ENCODE measurements at places on chromosomes 4 and X. TPM values are rescaled to one million over a fixed set of nuclear protein-coding genes. Genes with fewer than 3 reads are reported as not detected.

The SPANXD gene
- total RNA-seq = not detected

The CT45A5 gene
- not detected for total RNA-seq

The BMP2K gene
- 31.0 TPM for total RNA-seq

The TMPRSS11D gene
- not detected for total RNA-seq

The IL2 gene
- not detected for total RNA-seq

The CYTL1 gene
- total RNA-seq = 121 TPM

The CRMP1 gene
- total RNA-seq = 0.05 TPM

The DACH2 gene
- not detected for total RNA-seq

The LRRC66 gene
- total RNA-seq = 0.10 TPM

The UVSSA gene
- total RNA-seq = 2.7 TPM

The SMIM10 gene
- total RNA-seq = 1.5 TPM

The NMU gene
- 4.5 TPM for total RNA-seq

The CTAG1A gene
- not detected for total RNA-seq

The DRD5 gene
- total RNA-seq = not detected

The TMSB15C gene
- 1.3 TPM for total RNA-seq

The ZNF711 gene
- 0.13 TPM for total RNA-seq

The S100P gene
- not detected for total RNA-seq

The MAGEA2B gene
- total RNA-seq = not detected

The PAGE1 gene
- total RNA-seq = not detected

The NPY1R gene
- total RNA-seq = not detected

The ADGRG4 gene
- 0.10 TPM for total RNA-seq

The NSUN7 gene
- 0.87 TPM for total RNA-seq

The BTK gene
- not detected for total RNA-seq

The ARHGAP6 gene
- total RNA-seq = 0.10 TPM

The SLC34A2 gene
- not detected for total RNA-seq

The PAGE2B gene
- total RNA-seq = not detected

The CABS1 gene
- total RNA-seq = not detected

The TEX13B gene
- not detected for total RNA-seq

The HMX1 gene
- not detected for total RNA-seq

The RAB40AL gene
- total RNA-seq = not detected

The MAGEB18 gene
- total RNA-seq = not detected

The GNRHR gene
- total RNA-seq = not detected

The ADRA2C gene
- not detected for total RNA-seq

The CLGN gene
- 0.79 TPM for total RNA-seq

The ETDB gene
- total RNA-seq = not detected

The ENPP6 gene
- total RNA-seq = not detected

The SPACA5 gene
- total RNA-seq = not detected

The SERPINA7 gene
- total RNA-seq = not detected

The IQCM gene
- total RNA-seq = not detected

The HELT gene
- not detected for total RNA-seq

The KLF8 gene
- total RNA-seq = 1.4 TPM

The PABPC4L gene
- 0.79 TPM for total RNA-seq

The KCTD8 gene
- 3.3 TPM for total RNA-seq

The RAB40A gene
- not detected for total RNA-seq

The BGN gene
- total RNA-seq = 6.0 TPM

The DCK gene
- 24.5 TPM for total RNA-seq

The SOD3 gene
- 0.07 TPM for total RNA-seq

The DTHD1 gene
- total RNA-seq = not detected

The PALLD gene
- 11.1 TPM for total RNA-seq

The RTL5 gene
- total RNA-seq = 0.44 TPM

The HDX gene
- 6.9 TPM for total RNA-seq

The HPRT1 gene
- total RNA-seq = 20.7 TPM

The SRPX2 gene
- total RNA-seq = 35.0 TPM

The GLRA2 gene
- not detected for total RNA-seq

All from mammary microvascular endothelial cell (primary cell).